ENCODE measurements at places on chromosomes 2 and 18. TPM values are rescaled to one million over a fixed set of nuclear protein-coding genes. Genes with fewer than 3 reads are reported as not detected.
A peak's percentile ranks its signal among the peaks of the same experiment; 100 is the strongest.

DNA sequence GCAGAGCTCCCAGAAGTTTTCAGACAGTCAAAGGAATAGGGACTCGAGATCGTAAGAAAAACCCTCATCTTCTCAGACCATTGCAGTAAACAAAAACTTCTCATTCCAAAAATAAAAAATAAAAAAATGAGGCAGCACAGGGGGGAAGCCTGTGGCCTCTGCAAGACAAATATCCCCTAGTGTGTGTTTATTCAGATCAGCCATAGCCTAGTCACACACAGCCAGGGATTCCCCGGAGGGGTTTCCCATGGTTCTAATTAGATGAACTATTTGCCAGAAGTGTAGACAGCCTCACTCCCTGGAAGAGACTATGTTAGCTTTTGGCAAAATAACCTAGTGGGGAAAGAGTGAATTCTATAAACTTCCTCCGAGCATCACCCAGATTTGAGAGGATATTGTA, 122.9 kb upstream of the KLF7 start:
- no peak for DNase-seq
- no peak overlapping the region for H3K27ac ChIP-seq
- no peaks in the 10 kb centered on the region for H3K4me1 ChIP-seq
- H3K27me3 ChIP-seq = no peaks in the 10 kb centered on the region

DNA sequence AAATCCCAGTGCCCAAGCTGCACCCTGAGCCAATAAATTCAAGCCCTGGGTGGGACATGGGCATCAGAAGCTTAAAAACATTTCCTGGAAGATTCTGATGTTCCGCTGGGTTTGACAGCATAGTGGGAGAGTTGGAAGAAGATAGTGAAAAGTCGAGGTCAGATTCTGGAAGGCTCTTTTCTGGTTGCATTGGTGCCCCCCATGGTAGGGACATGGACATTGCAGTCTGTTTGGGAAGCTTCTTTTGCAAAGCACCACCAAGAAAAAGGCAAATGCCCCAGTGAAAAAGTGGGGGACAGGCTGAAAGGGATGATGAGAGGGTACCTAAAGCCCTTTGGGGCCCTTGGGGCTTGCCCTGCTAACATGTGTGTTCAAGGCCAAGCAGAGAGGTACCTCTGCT, 21.0 kb downstream of the MERTK start:
- H3K4me1 ChIP-seq = peaks cover 7% of the 10 kb centered on the region
- no peak overlapping the region for H3K4me3 ChIP-seq
- H3K36me3 ChIP-seq = no peaks in the 10 kb centered on the region

DNA sequence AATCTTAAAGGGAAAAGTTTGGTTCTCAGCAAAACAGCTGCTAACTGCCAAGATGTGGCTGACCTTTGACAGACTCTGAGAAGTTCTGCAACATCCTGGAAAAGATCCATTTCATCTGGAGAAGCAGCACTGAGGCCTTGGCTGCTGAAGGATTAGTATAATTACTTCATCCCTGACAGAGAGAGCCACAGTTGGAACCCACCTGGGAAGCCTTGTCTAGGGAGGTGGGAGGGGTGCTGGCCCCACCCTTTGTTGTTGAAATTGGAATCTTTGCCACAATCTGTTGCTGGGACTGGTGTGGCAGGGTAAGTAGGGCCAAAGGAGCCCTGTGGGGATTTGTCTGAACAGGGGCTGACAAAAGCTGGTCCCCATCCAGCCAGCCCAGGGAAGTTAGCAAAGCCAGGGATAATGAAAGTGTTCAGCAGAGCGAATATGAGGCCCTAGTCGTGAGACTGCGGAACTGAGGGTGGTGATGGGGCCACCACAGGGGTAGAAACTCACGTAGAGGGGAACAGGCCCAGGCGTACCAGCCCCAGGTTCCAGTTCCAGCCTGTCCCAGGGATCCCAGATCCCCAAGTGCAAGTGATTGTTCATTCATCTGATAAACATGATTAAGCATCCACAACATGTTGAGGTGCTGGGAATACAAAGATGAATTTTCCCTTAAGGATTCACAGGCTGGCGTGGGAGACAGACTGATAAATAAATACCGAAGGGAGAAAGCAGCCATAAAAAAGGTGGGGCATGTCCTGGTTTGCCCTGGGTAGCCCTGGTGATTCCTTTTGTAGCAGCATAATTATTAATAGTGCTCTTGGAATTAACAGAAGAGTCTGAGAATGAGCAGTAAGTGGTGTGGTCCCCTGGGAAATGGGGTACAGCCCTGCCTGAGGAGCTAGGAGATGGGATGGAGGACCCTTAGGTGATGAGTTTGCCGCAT, 60.0 kb downstream of the MYO1B start:
- H3K4me1 ChIP-seq = peaks cover 34% of the 10 kb centered on the region
- H3K4me3 ChIP-seq = peak overlapping the region; percentile 39
- H3K36me3 ChIP-seq = no peaks in the 10 kb centered on the region

DNA sequence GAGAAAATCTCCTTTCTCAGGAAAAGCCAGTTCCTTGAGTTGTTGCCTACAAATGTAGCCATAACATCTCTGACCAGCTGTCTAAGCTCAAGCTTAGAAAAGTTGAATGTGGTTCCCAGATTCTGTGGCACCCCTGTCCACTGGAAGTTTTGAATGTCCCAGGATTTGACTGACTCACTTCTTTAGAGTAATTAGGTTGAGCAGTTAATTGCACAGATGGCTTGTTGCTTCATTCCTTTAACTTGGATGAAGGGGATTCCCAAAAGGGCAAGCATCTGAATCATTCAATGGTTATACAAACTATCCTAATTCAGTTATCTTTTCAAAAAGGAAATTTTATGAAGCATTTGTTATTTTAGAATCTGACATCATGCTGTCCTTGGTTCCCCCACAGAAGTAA, 374.7 kb downstream of the LNPK start:
- H3K27me3 ChIP-seq = no peaks in the 10 kb centered on the region
- no peak overlapping the region for H3K4me3 ChIP-seq
- H3K36me3 ChIP-seq = no peaks in the 10 kb centered on the region
- H3K27ac ChIP-seq = no peak overlapping the region
- no peaks in the 10 kb centered on the region for H3K4me1 ChIP-seq
- no peak for DNase-seq

- H3K4me3 ChIP-seq = no peak overlapping the region
- DNase-seq = no peak
- no peaks in the 10 kb centered on the region for H3K4me1 ChIP-seq
- H3K27me3 ChIP-seq = no peaks in the 10 kb centered on the region
These were observed 793.4 kb upstream of the CELF4 start for GRCh38 chr18:38358805-38359657.

DNA sequence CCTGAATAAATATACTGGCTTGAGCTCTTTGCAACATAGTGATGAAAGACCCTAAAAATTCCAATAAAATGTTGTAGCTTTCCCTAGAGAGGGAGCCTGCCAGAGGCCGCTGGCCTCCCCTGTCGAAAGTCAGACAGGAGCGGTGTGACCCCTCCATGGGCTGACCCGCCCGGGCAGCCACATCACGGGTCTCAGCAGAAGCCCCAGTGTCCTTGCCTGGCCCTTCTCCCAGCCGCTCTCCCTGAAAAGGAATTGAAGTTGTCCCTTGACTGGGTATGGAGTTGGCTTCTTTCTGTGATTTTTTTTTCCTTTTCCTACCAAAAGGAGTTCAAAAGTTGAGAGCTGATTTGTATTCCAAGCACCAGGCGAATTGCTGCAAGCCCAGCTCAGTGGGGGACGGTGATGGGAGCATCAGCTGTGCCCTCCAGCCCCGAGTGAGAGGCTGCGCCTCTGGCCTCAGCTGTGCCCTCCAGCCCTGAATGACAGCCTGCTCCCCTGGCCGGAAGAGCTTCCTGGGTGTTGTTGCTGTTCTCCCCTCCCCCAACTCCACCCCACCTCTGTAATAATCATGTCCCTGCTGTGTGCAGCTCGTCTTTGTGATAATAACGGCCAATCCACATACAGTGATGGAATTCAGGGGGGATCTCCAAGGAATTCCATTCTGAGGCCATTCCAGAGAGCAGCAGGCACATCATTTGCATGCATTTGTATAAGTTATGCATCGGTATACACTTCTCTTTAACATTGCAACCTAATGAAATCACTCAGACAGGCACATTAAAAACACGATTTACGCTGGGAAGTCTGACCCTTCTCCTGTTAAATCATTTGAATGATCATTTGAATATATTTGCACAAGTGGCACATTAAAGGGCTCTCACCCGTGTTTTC, 501.0 kb downstream of the EIPR1 start:
- no peak for DNase-seq
- H3K36me3 ChIP-seq = no peaks in the 10 kb centered on the region
- no peak overlapping the region for H3K4me3 ChIP-seq
- no peak overlapping the region for H3K27ac ChIP-seq

- DNase-seq = no peak
- H3K36me3 ChIP-seq = no peaks in the 10 kb centered on the region
- no peak overlapping the region for H3K27ac ChIP-seq
These were observed 72.8 kb upstream of the YPEL5 start for GRCh38 chr2:30074023-30074422.

DNA sequence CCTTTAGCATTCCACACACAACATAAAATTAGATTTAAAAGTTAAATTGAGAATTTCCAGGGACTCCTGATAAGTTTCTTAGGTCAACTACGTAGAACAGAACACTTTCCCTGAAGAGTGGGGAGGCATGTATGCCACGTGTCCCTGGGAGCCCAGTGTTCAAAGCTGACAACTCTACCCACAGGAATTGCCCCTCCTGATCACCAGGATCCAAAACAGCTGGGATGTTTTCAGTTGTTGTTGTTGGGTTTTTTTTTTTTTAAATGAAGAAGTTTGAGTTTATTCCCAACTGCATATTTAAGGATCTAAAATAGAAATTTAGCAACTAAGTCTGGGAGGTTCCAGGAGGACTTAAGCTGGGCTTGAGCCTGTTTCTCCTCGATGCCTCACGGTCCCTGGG, 100.5 kb downstream of the TPGS2 start:
- DNase-seq = no peak
- H3K36me3 ChIP-seq = no peaks in the 10 kb centered on the region
- H3K27me3 ChIP-seq = no peaks in the 10 kb centered on the region
- peaks cover 9% of the 10 kb centered on the region for H3K4me1 ChIP-seq
- H3K27ac ChIP-seq = no peak overlapping the region

DNA sequence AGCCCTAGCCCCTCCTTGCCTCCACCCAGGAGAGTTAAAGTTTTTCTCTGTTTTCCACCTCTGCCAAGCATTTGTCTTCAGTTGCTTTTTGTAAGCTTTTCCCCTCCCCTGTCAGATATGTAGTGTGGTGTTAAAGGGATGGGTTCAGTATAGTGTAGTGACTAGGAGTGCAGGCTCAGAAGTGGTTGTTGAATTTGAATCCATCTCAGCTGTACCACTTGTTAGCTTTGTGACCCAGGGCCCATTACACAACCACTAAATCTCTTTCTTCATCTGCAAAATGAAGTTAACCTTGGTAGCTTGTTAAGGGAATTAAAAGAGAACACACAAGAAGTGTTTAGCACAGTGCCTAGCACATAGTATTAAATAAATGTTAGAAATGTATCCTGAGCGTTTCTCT, 56.9 kb downstream of the MAP3K20 start:
- H3K4me3 ChIP-seq = no peak overlapping the region
- H3K27me3 ChIP-seq = no peaks in the 10 kb centered on the region
- H3K27ac ChIP-seq = no peak overlapping the region
- H3K4me1 ChIP-seq = peaks cover 5% of the 10 kb centered on the region
- H3K36me3 ChIP-seq = no peaks in the 10 kb centered on the region
- no peak for DNase-seq

DNA sequence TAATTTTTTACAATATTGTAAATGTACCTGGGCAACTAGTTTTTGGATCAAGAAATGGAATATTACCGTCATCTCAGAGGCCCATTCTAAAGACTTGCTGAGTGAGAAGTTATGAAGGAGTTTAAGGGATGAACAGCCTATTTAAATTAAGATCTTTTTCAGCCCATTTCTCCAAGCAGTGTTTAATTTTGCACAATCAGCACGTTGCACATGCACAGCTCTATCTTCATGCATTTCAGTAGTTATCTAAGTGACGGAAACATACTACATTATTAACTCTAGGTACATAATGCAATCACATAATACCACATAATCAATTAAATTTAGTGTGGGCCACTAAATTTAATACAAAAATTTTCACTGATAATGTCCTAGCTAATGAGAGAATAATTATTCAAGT, 582.1 kb upstream of the DSEL start:
- no peaks in the 10 kb centered on the region for H3K36me3 ChIP-seq
- no peaks in the 10 kb centered on the region for H3K4me1 ChIP-seq
- no peaks in the 10 kb centered on the region for H3K27me3 ChIP-seq
- no peak for DNase-seq

DNA sequence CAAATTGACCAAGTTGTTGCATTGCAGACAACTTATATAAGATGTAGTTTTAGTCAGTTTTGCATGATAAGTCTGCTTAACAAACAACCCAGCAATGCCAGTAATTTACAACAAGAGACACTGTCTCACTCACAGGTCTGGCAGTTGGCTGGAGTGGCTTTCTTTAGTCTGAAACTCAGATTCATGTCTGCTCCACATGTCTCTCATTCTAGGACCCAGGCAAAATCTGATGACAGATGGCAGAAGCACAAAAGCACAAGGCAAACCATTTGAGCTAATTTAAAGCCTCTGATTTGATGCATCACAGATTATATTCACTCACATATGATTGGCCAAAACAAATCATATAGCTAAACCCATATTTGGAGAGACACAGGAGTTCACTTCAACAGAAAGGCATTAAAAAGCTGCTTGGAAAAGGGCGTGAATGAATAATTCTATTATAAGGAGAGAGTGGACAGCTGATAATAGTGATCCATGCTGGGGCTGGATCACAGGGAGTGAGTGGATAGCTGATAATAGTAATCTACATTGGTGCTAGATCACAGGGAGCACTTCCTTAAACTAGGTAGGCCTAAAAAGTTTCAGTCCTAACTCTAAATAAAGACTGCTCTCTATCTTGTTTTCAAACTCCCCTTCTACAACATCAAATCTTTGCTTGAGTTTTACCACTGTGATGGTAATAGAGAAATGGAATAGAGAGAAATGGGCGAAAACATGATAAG, 593.2 kb upstream of the ZNF804A start:
- H3K27ac ChIP-seq = no peak overlapping the region
- H3K4me1 ChIP-seq = no peaks in the 10 kb centered on the region
- H3K4me3 ChIP-seq = no peak overlapping the region

GRCh38 chr18:64090876-64091275, 58.0 kb downstream of the LINC00305 start:
- H3K27ac ChIP-seq = no peak overlapping the region
- H3K27me3 ChIP-seq = no peaks in the 10 kb centered on the region
- H3K36me3 ChIP-seq = no peaks in the 10 kb centered on the region
- DNase-seq = no peak

DNA sequence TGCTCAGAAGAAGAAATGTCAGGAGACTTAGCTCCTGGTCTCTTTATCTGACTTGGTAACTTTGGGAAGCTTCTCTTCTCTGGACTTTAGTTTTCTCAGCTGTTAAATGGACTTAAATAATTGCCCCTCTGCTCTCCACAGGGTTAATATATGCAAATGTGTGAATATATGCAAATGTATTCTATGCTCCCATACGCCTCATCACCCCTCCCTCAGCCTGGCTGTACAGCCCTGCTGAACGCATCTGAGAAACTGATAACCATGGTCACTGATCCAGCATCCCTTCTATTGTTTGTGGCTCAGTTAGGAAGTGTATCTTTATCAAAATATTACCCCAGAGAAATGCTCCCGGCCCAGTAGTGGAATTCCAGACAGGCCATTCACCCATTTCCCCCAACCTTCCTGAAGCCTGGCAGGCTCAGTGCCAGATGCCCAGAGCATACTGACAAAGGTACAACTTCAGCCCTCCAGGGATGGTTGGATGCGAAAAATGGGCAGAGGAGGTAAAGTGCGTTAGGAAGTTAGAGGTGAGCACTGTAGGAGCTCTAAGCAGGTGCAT, 103.4 kb downstream of the DYSF start:
- no peak overlapping the region for H3K27ac ChIP-seq
- no peaks in the 10 kb centered on the region for H3K27me3 ChIP-seq
- no peaks in the 10 kb centered on the region for H3K36me3 ChIP-seq
- no peak for DNase-seq

LIPT1 gene
- total RNA-seq = 9.5 TPM

Data from thoracic aorta (tissue), 2 donors.